ENCODE measurements at places on chromosomes 2 and 18.
A peak's percentile ranks its signal among the peaks of the same experiment; 100 is the strongest.

DNA sequence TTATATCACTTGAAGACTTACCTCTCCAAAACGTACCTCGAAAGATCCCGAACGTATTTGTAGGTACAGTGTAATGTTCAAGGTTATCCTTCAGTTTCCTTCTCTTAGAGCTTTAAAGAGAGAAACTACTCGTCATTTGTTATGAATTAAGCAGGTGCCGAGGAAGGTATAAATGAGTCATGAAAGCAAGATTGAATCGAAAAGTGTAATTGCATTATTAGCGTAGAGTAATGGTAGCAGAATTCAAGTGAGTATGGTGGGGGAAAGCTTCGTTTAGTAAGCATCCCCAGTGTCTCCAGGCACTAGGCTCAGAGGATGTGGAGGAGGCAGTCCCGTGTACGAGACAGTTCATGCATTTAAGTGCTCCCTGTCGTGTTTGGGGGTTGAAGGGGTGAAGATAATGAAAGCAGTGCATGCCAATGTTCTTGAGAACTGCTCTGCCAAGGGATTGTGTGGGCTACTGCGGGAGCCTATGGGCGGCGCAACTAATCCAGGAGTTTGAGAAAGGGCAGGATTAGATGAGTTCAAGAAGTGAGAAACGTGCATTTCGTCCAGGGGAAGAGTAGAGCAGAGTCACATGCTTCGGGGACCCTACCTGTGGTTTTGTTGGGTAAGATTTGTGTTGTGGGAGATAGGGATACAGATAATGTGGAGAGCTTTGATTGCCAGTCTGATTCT, 858 bp downstream of the POLR1B start:
- DNase-seq = peak; percentile 20

DNA sequence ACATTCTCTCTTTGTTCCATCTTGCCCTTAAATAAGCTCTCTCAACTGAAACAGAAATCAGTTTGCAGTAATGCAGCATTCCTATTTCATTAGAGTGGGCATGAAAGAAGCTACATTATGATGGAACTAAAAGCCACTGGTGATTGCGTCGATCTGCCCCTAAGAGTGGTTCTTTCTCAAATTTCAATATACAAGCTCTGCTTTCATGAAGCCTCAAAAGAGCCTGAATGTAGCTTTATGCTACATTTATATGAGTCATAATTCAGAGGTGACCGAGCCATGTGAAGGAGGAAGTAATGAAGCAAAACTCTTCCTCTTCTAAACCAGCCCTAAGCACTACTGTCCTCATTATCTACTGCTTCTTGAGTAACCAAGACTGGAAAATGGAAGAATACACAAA, 64.8 kb upstream of the CYTIP start:
- peak; percentile 66 for DNase-seq

DNA sequence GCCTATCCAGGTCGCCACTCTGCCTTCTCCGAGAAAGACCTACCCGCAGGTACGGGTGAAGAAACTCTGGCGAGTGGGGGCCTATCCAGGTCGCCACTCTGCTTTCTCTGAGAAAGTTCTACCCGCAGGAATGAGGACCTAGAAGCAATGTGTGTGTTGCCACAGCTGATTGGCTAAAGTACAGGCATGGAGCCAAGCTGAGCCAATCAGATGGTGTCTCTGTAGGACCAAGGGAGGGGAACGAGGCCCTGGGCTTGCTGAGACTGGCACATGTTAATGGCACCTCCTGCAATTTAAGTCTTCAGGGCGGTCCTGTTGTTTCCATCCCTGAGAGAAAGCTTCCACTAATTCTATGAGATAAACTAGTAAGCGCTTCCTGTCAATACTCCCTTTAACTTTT, 82.3 kb downstream of the KCTD1 start:
- DNase-seq = no peak

GRCh38 chr2:164515030-164515429, 106.3 kb downstream of the GRB14 start:
- no peak for DNase-seq

- DNase-seq = no peak
Observed at GRCh38 chr2:178806543-178806942, 680 bp downstream of the TTN start.

- DNase-seq = no peak
Observed at GRCh38 chr2:19580264-19580663, 221.8 kb upstream of the OSR1 start.

GRCh38 chr2:3692375-3692774, 11.0 kb upstream of the DCDC2C start:
- DNase-seq = peak; percentile 19

DNA sequence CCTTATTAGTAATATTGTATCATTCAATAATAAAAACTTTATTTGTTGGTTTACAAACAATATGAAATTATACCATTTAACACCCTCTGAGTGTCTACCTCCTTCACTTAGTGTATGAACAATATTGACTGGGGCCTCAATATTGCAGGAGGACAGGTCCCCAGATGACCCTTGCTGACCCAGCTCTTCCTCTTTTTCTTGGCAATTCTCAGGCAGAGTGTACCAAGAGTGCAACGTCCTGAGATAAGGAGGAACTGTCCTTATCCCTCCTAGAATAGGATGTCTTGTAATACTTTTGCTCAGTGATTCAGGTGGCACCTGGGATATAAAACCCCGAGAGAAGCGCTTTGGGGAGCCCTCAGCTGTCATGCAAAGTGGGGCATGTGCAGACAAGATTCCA, 76.8 kb downstream of the PLA2R1 start:
- no peak for DNase-seq

GRCh38 chr2:12217175-12217574, 470.7 kb downstream of the LPIN1 start:
- no peak for DNase-seq

- DNase-seq = no peak
Observed at GRCh38 chr18:56563568-56563967, 74.8 kb downstream of the TXNL1 start.

- peak; percentile 39 for DNase-seq
Observed at GRCh38 chr2:101736861-101737291, 39.4 kb downstream of the MAP4K4 start.

- DNase-seq = no peak
Observed at GRCh38 chr2:29714333-29714732, 207.1 kb downstream of the ALK start.

GRCh38 chr18:44883671-44884070, 203.0 kb downstream of the SETBP1 start:
- DNase-seq = no peak

DNA sequence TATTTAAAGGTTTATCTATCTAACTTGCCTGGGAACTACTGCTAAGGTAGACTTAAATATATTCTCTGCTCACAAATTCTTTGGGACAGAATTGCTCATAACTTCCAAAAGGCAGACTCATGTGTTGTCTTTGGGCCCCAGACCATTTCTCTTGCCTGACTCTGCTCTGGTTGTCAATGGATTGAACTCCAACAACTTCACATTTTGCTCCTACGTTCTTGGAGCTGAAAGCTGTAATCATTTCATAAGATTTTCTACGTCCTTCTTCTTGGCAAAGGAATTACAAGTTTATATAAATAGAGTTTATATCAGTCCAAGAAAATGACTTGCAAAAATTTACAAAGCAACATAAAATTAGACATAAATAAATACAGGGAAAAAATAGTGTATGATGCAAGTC, 32.9 kb upstream of the PPM1B start:
- no peak for DNase-seq

GRCh38 chr2:202682274-202682673, 47.5 kb downstream of the FAM117B start:
- DNase-seq = no peak

GRCh38 chr2:169839954-169840746, 12.9 kb downstream of the UBR3 start:
- DNase-seq = peak; percentile 63

- no peak for DNase-seq
Observed at GRCh38 chr18:11512096-11513025, 97.0 kb upstream of the SLC35G4 start.

GRCh38 chr2:160912276-160912675, 248.0 kb upstream of the TANK start:
- no peak for DNase-seq

DNA sequence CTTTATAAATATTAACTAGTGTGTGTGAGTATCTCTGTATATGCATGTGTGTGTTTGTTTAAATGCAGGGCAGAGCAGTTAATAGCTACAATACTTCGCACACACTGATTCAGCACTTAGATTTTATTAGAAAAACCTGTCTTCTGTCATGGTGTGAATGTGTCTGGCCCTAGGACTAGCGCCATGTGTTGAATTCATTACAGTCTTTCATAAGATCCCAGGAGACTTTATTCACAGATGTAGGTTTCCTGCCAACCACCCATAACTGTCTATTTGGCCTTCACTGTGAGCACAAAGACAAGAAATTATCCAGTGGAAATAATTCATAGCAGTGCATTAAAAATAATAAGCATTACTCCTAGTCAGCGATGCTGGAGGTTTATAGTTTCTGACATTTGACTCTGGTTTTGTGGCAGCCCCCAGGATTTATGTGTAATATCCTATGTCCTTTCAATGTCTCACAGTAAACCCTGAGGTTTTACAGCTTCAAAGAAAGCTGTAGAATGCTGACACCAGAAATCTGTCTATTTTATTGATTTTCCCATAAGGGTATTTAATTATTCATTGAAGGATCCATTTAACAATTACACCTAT, 93.9 kb downstream of the ZNF804A start:
- no peak for DNase-seq

GRCh38 chr18:10133516-10133915, 219.7 kb downstream of the VAPA start:
- no peak for DNase-seq

DNA sequence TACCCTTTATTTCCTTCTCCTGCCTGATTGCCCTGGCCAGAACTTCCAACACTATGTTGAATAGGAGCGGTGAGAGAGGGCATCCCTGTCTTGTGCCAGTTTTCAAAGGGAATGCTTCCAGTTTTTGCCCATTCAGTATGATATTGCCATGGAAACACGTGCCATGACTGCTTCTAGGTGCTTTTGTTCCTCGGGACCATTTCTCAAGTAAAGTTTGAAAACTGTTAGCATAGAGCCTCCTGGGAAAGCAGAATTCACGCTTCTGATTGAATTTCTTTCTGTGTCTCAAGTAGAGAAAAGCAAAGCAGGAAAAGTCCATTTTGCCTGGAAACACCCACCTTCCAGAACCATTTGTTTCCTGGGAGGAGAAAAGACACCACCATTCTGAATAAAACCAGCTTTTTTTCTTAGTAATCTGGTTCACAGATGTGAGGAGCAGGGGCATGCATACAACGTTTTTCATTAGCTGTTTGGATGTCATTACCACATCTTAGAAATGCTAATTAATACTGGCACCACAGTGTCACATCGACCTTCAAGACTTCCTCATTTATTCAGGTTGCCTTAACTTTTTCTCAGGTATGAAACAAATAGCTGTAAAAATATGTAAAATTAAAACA, 39.0 kb upstream of the ZBTB14 start:
- DNase-seq = no peak

- no peak for DNase-seq
Observed at GRCh38 chr2:1594123-1594372, 150.3 kb downstream of the PXDN start.

DNA sequence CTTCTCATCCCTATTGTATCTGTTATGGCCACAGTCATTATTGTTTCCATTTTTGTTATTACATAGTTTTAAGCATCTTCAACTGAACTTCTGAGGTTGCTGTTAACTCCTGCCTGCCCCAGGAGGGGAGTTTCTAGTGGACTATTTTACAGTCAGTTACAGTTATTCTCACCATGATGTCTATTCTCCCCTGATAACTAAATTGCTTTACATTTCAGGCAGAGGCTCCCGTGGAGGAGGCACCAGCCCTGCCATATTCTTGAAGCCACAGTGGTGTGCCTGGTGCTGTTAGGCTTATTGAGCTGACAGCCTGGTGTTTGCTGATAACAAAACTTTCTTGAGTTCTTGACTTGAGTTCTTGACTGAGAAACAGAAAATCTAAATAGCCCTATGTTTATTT, 256.4 kb downstream of the TFCP2L1 start:
- no peak for DNase-seq

DNA sequence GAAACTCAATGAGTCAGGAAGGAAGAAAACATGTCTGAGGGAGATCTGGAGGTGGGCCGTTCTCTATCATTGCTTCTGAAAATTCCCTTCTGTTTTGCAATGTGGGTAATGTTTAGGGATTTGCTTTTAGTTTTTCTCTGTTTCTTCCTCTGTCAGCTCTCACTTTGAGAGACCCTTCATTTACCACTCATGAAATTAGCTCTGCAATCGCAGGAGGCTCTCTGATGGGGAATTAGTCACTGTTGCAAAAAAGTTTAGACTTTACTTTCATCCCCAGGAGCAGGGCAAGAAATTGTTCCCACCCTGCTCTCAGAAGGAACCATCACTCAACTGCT, 80.0 kb upstream of the MAP4K3 start:
- DNase-seq = no peak

DNA sequence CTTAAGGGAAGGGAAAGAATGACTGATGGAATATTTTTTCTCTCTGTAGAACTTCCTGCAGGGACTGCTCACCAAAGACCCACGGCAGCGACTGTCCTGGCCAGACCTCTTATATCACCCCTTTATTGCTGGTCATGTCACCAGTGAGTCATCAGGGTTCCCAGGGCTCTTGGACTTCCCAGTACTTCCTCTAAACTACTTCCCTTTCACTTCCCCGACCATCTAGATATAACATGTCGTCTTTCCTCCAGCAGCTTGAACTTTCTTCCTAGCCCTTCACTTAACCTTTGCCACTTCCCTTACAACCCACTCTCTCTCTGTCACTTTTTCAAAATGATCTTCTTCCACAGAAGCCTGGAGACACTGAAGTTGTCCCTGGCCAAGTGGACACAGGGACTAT, 7.2 kb downstream of the STK36 start:
- no peak for DNase-seq

DNA sequence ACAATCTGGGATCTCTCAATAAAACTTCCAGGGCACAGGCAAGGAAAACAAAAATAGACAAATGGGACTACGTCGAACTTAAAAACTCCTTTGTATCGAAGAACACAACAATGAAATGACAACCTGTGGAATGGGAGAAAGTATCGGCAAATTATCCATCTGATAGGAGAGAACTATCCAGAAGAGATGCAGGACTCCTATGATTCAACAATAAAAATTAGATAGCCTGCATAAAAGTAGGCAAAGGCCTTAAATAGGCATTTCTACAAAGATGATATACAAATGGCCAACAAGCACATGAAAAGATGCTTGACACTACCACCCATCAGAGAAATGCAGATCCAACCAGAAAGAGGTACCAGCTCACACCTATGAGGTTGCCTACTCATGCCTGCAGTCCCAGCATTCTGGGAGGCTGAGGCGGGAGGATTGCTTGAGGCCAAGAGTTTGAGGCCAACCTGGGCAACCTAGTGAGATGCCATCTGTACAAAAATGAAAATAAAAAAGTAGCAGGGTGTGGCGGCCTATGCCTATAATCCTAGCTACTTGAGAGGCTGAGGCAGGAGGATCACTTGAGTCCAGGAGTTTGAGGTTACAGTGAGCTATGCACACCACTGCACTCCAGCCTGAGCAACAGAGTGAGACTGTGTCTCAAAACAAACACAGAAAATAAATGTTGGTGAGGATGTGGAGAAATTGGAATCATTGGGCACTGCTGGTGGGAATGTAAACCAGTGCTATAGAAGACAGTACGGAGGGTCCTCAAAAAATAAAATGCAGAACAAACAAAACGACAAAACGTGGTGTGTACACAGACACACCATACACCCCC, 21.6 kb downstream of the TWIST2 start:
- peak; percentile 30 for DNase-seq

GRCh38 chr2:28692411-28692810, 59.2 kb upstream of the PPP1CB start:
- DNase-seq = no peak
